Renal cortex interstitium (tissue), 15 donors: ENCODE measurements at places on chromosomes 11 and 22. TPM values are rescaled to one million over a fixed set of nuclear protein-coding genes. Genes with fewer than 3 reads are reported as not detected.

DNA sequence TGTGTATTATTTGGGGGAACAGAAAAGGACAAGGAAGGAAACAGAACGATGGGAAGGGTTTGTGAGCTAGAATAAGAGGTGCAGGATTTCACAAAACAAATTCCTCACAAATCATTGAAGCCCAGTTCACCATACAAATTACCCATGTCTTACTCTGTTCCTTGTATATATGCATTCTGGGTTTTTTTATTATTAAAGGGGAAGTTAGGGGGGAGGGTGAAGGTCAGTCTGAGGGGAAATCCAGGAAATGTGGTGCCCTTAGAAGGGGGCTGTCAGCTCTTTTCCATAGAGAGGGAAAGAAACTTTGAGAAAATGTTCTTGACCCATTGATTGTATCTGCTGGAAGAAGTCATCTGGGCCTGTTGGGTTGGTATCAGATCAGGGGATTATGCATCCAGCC, 90.8 kb downstream of the RNF169 start:
- DNase-seq = no peak

- peak; percentile 51 for DNase-seq
These were observed 158.5 kb downstream of the ADAMTS15 start for GRCh38 chr11:130606781-130607511.

DNA sequence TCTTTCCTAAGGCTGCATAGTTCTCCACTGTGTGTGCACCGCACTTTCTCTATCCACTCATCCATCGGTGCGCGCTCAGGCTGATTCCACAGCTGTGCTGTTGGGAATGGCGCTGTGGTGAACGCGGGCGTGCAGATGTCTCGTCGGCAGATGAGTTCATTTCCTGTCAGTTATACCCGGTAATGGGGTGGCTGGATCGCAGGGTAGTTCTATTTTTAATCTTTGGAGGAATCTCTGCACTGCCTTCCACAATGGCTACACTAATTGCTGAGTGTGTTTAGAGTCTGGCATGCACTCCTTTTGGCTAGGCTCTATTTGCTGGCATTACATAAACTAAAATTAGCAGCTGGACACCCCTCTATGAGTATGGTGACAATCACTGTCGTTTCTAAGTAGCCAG, 27.9 kb upstream of the KRTAP5-7 start:
- no peak for DNase-seq

- no peak for DNase-seq
These were observed 85.2 kb downstream of the APOL5 start for GRCh38 chr22:35802885-35803284.

DNA sequence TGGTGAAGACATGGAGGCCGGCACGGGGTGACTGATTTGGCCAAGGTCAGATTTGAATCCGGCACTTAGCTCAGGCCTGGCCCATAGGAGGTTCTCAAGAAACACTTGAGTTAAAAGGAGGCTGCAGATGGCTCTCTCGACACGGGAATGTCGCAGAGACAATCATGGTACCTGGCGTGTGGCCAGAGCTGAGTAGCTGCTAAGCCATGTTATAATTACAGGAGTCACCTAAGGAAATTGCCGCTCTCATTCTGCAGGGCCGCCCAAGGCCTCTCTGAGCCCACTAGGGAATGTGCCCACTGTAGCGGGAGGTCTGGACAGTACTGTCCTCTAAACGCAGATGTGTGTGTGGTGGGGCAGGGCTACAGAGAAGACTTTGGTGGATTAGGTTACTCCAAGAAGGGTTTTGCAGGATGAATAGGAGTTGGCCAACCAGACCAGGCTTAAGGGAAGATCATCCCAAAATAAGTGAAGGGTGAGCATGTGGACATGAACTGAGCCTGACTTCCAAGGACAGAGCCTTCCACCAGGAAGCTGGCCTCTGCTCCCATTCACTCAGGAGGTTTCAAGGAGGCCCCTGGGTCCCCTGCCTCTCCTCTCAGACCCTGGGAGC, 19.3 kb upstream of the PRR5 start:
- DNase-seq = no peak

GRCh38 chr11:44451706-44452105, 113.8 kb upstream of the CD82 start:
- no peak for DNase-seq

GRCh38 chr11:22539821-22540256, 85.8 kb downstream of the FANCF start:
- DNase-seq = no peak

DNA sequence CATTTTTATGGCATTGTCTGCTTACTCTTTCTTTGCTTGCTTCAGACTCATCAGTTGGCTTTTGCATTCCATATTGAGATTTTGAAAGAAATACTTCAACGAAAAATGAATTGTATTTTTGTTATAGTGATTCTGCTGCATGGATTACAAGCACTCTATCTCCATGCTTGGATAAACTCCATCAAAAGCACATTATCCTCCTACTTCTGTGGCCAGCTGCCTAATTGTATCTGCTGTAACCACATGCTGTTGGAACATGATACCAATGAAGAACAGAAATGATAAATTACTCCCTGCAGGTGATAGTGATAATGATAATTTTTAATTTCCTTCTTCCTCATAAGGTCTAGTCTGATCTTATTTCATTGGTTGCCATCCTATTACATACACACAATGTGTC, 100.8 kb downstream of the PRMT3 start:
- peak; percentile 5 for DNase-seq

DNA sequence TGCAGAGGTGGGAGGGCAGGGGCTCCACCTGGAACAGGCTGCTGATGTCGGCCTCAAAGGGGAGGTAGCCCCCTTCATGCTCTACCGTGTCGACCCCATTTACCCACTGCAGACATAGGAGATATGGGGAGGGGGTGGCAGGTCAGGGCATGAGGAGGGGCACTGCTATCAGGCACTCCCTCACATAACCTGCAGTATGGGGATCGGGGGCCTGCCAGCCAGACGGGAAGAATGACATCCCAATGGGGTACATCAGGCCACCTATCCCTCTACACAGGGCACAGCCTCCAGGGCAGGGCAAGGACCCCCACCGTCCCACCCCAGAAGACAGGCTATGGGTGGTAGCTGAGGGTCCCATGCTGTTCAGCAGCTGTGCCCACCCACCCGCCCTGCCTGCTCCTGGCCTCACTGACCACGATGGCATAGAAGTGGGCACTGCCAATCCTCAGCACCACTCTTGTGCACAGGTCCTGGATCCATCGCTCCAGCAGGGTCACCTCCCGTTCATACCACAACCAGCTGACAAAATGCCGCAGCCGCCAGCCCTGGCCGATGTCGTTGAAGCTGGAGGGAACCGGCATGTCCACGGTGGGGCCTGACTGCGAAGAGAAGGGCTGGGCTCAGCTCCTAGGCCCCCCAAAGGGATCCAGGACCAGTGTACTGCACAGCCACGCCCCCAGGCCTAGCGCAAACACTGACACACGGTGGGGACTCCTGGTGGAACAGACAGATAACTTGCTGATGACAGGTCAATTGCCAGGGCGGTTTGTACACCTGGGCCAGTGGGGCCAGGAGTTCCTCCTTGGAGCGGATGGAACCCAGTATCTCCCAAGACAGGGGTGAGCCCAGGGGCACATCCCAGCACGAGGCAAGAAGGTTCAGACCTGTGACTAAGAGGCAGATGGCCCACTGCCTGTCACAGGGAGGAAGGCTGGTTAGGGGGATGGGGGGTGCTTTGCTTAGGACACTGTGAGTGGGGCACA, 24.1 kb downstream of the RGL4 start:
- DNase-seq = no peak

Gene CCDC89
- 2.4 TPM for polyA plus RNA-seq

Gene TRPC6
- 8.6 TPM for polyA plus RNA-seq

Gene ANO1
- polyA plus RNA-seq = 16.7 TPM

Gene RIMBP3C
- 0.52 TPM for polyA plus RNA-seq

Gene OR8A1
- polyA plus RNA-seq = not detected

Gene HBD
- 1.2 TPM for polyA plus RNA-seq
